Ammon's horn (tissue), 1 donor: ENCODE measurements at places on chromosomes 2 and 18.

DNA sequence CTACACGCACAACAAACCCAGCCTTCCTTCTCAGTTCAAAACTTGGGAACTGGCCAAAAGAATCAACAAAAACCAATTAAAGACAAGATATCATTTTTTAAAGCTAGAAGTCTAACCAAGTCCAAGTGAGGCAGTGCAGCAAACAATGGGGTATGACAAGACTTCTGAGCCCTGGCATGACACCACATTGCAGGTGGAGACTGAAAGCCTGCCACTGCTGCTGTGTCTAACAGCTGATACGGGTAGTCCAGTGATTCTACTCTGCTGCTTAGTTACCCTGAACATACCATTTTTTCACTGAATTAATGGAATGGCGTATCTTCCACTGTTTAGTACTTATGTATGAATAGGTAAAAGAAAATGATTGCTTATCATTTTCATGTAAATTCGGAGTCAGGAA is 47.4 kb upstream of the KIDINS220 start:
- no peak for DNase-seq

GRCh38 chr2:161725297-161725696 is 101.1 kb downstream of the SLC4A10 start:
- DNase-seq: no peak

DNA sequence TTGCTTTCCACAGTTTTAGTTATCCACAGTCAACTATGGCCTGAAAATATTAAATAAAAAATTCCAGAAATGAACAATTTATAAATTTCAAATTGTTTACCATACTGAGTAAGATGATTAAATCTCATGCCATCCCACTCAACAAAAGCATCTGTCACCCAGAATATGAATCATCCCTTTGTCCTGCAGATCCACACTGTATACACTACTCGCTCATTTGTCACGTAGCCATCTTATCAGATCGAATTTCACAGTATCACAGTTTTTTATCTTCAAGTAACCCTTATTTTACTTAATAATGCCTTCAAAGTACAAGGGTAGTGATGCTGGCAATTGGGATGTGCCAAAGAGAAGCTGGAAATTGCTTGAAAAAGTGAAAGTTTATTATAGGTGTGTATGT is 291.8 kb upstream of the LRATD1 start:
- peak; percentile 8 for DNase-seq

DNA sequence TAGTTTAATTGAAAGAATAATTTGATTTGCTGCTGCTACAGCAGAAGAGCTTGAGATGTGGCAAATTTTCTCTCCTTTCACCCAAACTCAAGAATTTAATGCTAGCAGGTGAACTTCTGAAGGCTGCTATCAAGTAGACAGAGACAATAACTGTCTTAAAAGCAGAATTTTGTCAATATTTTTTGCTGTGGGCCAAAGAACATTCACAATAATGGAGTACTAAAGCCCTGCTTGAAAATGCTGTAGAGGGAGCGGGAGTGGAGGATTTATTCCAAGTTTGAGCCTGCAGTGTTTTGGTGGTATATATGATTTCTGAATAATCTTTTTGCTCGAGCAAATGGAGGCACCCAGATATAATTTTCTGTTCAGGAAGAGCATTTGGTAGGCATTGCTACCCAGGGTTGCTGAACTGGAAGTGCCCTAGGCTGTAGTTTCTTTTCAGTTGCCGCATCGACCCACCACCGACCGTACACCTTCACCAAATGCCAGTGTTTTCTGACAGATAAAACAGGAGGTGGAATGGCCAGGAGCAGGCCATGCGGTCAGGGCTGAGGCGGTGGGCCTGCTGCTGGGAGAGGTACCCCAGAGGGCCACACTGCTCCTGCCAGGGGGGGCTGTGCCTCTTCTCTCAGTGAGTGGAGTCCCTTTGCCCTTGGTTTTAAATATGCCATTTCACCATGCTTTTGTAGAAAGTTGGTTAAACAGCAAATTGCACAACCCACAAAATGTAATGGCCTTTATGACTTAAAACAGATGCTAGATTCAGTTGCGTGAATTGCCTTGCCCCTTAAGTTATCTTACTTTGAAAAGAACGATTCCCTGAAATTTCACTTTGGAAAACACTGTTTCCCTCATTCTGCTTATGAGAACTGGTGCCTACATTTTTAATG is 36.4 kb downstream of the TSHZ1 start:
- no peak for DNase-seq

DNA sequence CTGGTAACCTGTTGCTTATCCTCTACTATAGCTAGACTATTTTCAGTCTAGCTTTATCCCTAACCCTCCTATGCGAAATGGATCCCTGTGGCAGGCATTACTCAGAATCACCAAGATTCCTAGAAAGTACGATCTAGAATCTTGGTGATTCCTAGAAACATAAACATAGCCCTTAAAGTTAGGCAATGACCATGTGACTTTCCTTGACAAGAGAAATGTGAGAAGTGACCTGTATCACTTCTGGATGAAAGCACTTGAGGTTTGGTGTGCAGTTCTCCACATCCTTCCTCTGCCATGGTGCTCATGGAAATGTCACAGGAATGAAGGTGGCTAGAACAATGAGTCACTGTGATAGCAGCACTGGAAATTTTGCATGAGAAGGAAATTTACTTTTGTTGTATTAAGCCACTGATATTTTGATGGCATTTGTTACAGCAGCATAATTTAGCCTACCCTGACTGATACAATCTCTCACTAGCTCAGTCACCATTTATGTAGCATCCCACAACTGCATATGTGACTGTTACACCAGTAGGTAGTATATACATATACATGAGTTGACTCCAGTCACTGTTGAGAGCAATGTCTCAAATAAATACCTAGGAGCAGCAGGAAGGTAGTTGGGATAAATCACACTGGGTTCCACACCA is 68.3 kb upstream of the MAPRE2 start:
- no peak for DNase-seq

DNA sequence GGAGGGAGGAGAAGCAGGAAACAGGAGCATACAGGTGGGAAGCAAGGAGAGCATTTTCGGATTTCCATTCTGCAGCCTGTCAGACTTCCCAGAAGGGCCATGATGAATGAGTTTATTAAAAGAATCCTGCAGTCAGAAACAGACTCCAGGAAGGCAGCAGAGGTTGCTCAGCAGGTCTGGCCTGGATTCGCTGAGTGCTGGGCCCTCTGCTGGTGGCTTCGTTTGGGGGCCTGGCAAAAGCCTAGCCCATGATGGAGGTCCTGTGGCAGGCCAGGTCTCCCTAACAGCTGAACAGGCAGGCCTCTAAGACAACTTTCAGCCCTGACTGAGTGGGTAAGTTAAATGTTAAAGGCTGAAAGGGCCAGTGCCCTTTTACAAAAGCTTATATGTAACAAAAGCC is 108.2 kb upstream of the CAPN13 start:
- no peak for DNase-seq

DNA sequence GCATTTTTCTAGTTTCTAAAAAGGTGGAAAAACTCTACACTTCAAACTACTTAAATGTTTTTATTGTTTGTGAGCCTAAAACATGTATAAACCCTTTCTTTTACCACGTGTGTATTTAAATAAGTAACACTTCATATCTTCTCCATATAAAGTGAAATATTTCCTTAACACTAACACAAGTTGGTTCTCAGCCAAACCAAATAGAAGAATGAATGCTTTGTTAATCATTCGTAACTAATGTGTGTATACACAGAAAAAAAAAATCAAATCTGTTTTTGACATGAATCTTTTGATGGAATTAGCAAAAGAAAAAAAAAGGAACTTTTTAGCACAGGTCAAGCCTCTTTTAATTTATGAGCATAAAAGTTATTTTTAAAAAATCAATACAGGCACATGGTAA is 89.3 kb downstream of the EHBP1 start:
- no peak for DNase-seq

- no peak for DNase-seq
These were observed 319.1 kb upstream of the MEX3C start for GRCh38 chr18:51516478-51517038.
